ENCODE measurements at places on chromosomes 12 and 14. TPM values are rescaled to one million over a fixed set of nuclear protein-coding genes. Genes with fewer than 3 reads are reported as not detected.

Gene RHOJ
- total RNA-seq = not detected

Gene GDF3
- not detected for total RNA-seq

Gene RDH12
- not detected for total RNA-seq

Gene KRT85
- total RNA-seq = 0.06 TPM

Gene RDH16
- 0.19 TPM for total RNA-seq

Gene HNF1A
- total RNA-seq = 4.0 TPM

Gene CISTR
- total RNA-seq = not detected

Gene OR6C2
- total RNA-seq = not detected
